Stimulated activated CD4-positive, alpha-beta T cell treated with anti-CD3 and anti-CD28 coated beads, TNF-alpha, amount 100 ng/mL, for 48 hours (primary cell): ENCODE measurements at places on chromosomes 2 and 18.

DNA sequence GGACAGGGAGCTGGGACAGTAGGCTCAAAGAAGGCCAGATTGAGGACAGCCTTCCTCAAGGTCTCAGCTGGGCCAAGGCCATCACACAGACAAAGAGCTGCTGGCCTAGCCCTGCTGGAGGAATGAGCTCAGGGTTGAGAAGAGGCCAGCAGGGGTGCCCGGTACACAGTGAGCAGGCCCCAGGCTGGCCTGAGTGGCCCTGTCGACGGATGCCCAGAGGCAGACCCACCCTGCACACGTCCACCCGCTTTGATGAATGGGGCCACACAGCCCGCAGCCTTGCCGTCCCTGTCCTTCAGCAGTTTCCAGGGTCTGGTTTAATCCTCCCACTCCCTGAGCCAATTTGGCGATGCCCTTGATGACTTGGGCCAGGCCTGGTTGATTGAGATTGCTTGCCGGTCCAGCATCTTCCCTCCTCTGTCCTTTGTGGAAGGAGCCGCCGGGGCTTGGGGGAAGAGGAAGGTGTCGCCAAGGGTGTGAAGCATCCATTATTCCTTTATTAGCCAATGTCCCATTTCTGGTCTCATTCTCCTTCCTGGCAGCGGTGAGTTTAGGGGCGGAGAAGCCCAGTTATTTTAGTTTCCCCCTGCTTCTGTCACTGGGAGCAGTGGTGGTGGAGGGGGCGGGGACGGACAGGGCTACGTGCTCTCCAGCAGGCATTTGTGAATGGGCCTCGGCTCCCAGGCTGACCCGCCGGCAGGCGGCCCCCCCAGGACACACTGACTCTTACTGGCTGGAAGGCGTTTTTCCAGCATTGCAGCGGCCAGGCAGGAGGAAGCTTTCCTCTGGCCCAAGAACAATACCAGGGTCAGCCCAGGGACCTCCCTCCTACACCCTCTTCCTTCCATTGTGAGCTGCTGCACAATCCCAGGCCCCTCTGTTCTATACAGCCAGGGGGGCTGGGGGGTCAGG, 141.8 kb downstream of the CTIF start:
- DNase-seq, result no peak

DNA sequence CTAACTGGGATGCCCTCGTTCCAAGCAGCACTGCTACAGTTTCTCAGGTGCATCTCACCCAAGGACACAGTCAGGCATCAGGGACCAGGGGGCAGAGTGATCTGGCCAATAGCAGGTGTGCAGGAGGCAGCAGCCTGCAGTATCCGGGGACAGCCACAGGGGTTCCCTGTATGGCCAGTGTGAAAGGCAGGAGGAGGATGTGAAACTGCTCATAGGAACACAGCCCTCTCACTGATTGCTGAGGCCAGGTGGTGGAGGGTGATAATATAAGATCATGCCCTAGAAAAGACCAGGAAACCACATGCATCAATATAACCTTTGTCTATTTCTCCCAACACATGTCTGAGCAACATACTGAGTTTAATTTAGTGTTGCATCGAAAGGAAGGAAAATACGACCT, 112.7 kb upstream of the TACR1 start:
- DNase-seq, result no peak

- no peak for DNase-seq
Measured at GRCh38 chr18:62448426-62448825, 74.4 kb upstream of the ZCCHC2 start.

- DNase-seq, result no peak
Measured at GRCh38 chr18:41948544-41949110, 6.4 kb upstream of the PIK3C3 start.

- no peak for DNase-seq
Measured at GRCh38 chr2:7358865-7359447, 441.7 kb downstream of the RNF144A start.

DNA sequence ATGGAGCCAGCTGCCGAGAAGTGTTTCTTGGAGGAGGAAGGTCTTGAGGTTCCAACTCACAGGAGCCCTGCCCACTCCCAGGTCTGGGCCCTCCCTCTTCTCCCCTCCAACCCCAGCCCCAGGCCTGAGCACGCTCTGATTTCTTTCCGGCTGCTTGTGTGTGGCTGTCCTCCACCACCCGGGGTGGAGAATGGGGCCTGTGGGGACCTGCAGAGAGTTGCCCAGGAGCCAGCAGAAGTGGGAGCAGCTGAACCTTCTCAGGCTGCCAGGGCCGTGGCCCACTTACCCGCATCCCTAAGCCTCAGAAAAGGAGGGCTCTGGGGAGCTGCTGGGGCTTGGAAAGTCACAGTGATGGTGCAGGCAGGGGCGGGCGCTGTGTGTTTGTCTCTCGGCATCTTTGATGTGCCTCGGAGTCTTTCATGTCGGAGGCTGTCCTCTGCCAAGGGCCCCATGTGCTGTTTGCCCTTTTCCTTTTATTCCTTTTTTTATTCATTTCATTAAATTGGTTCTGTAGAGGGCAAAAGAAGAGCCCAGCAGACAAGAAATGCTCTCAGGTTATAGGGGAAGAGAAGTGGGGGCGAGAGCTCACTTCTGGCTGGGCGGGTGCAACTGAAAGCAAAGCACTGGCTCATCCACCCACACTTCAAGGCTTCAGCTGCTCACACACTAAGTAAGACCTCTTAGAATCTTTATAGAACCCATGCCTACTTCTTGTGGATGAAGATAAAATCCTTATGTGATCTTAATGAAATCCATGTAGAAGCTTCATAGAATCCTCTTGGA, 52.5 kb downstream of the SDC1 start:
- no peak for DNase-seq

- DNase-seq, result no peak
Measured at GRCh38 chr2:224885836-224886547, 156.3 kb downstream of the DOCK10 start.

DNA sequence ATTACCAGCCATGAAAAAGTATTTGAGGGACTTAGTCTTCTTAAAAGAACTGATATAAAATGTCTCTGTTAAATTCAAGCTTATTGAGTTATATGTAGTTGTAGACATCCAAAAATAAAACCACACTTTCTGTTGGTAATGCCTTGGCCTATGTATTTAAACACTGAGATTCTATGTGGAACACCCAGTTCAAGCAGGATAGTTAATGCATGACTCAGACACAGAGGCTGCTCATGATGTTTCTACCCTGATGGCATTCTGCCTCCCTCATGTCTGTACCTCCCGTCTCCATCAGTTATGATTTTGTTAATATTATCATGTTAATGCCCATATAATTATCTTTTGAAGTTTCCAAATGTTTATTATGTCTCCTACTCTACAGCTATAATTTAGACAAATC, 164.5 kb downstream of the XIRP2 start:
- no peak for DNase-seq

DNA sequence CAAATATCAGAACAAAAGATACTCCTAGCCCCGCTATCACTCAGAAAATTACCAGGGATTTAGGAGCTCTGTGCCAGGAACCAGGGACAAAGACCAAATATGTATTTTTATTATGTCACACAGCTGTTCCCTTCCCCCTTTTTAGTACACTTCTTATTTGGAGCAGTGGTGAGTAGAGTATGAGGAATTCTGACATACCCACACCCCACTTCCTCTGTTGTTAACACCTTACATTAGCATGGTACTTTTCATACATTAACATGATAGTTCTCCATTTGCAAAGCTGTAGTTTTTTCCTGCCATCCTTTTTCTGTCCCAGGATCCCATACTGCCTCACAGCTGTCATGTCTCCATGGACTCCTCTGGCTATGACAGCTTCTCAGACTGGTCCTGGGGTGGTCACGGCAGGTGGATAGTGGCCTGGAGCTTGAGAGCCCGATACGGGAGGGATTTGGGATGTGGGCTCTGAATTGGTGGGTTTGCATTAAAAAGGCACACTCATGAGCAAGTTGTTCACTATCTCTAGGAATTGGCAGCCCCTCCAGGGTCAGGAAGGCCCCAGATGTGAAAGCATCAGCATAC, 100.2 kb downstream of the SH3RF3 start:
- DNase-seq, result no peak

GRCh38 chr2:207768168-207768865, 1.4 kb downstream of the FZD5 start:
- DNase-seq, result no peak

DNA sequence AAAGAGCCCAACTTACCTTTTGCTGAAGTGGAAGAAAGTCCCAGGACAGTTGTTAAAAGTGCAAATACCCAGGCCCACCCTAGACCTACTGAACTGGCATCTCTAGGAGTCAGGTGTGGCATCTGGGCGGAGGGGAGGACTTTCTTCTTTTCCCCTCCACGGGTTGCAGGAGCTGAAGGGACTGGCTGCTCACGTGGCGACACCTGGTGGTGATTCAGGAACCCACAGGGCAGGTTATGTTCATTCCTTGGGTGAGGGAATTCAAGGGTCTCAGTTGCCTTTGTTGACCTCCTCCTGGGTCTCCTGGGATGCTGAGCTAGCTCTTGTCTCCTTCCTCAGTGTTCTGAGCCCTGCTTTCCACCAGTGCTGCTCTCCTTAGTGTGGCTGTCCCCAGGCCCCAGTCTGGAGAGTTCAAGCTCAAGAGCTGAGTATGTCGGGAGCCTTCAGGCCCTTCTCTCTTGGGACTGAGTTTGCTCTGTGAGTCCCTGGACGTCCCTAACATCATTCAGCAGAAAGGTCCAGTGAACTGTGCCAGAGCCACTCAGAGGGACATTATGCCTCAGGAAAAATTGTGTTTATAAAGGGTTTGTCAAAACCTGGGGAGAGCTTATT, 56.9 kb downstream of the DYSF start:
- DNase-seq, result peak; percentile 49
